ENCODE measurements at places on chromosomes 11 and 22.

GRCh38 chr11:12069066-12069676, 41.2 kb upstream of the MICAL2 start:
- DNase-seq: no peak

GRCh38 chr11:114237321-114238280, 58.6 kb upstream of the NNMT start:
- no peak for DNase-seq

GRCh38 chr11:26676641-26677040, 45.2 kb downstream of the SLC5A12 start:
- DNase-seq: no peak

DNA sequence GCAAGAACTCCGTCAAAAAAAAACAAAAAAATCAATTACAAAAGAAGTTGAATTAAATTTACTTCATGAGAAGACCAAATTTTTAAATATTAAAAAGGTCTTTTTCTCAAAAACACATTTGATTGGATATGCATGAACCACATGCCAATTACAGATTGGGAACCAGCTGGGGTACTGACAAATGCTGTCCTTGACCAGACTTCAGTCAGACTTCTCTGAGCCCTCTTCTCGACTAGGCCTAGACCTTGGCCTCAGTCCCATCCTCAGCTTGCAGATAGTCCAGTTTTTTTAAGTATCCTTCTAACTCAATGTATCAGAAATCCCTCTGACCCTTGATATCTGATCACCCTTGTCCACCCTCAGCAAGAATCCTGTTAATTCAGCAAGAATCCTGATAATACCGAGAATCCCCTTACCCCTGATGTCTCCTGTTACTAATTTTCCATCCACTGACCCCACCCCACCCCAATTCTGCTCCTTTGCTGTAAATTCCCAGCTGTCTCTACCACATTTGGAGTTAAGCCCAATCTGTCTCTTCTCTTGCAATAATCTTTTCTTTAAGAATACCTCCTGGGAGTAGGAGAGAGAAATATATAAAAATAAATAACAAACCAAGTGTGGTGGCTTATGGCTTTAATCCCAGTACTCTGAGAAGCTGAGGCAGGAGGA, 30.9 kb downstream of the OR4D9 start:
- no peak for DNase-seq

DNA sequence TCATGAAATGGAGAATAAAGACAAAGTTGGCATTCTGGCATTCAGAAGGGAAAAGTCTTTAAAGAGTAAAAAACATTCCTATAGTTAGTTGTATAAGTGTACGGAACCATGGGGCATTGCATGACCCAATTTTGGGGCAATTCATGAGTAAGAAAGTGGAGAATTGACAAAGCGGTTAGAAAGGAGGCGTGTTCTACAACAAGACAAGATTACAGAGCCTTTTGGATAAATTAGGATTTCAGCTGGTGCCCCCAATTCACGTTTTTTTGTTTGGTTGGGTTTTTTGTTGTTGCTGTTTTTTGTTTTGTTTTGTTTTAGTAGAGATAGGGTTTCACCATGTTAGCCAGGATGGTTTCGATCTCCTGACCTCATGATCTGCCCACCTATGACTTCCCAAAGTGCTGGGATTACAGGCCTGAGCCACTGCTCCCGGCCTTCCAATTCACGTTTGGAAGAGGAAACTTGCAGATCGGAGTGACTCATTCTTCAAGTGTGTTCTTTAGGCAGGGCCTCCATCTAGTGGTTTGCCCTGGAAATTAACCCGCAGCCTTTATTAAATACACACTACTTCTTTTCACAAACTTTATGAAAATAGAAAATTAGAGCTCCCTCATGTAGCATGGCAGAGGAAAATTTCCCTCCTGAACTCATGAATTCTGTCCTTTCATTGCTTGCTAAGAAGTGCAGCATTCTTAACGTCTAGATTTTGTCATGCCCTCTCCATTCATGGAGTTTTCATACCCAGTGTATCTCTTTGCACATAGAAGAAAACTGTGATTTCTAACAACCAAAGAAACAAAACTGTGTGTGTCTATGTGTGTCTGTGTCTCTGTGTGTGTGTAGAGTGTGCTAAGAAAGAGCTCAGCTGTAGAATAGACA, 118.1 kb downstream of the BBOX1 start:
- no peak for DNase-seq

- DNase-seq: no peak
Observed at GRCh38 chr11:119794756-119795155, 65.8 kb upstream of the NECTIN1 start.

- no peak for DNase-seq
Observed at GRCh38 chr11:123405123-123405592, 24.9 kb upstream of the GRAMD1B start.

GRCh38 chr11:74592063-74592440, 330 bp upstream of the POLD3 start:
- no peak for DNase-seq
